ENCODE measurements at places on chromosomes 4 and X.

DNA sequence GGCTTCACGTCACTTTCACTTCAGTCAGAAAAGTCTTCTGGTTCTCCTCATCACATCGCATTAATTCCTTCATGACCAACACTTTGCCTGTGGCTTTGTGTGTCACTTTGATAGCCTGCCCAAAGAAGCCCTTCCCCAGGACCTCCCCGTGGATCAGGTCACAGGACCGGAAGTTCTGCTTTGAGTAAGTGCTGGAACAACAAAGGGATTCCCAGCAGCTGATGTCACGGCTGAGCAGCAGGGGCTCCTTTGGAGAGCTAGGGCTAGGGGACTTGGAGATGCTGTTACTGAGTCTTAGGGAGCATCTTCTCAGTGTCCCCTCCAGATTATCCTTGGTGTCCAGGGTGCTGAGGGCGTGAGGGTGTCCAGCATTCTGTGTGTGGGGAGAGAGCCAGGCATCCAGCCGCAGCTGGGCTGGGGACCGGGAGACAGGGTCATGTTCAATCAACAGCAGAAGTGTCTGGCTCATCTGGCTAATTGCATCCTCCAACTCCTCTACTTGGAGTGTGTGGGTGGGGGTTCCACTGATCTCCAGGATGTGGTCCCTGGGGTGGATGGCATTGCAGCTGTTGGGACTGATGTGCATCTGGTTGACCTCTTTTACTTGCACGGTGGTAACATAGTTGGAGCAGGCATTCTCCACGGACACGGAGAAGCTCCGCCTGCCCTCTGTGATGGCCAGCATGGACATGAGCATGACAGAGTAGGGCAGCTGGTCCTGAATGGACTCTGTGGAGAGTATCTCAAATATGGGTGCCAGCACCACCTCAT, 39.2 kb upstream of the ARHGAP6 start:
- no peak for DNase-seq

GRCh38 chrX:45794323-45794994, 593.8 kb upstream of the DIPK2B start:
- no peak for DNase-seq

DNA sequence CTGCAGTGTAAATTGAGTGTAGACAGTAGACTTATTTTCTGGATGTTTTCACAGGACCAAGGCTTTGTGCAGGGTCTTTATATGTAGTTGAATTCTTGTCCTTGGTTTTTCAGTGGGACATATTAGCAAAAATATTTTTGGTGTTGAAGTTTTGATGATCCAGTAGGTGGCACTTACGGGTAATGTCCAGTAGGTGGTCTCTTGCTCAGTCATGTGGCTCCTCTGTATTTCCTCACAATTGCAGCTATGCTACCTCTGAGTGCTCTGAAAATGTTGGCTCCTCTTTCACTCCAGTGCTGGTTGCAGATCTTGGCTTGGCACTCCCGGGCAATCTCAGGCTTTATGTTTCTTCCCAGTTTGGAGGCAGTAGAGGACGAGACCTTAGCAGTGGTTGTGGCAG, 419.8 kb upstream of the AMOT start:
- no peak for DNase-seq

- DNase-seq, result no peak
Measured at GRCh38 chrX:132393485-132393884, 95.4 kb downstream of the MBNL3 start.

DNA sequence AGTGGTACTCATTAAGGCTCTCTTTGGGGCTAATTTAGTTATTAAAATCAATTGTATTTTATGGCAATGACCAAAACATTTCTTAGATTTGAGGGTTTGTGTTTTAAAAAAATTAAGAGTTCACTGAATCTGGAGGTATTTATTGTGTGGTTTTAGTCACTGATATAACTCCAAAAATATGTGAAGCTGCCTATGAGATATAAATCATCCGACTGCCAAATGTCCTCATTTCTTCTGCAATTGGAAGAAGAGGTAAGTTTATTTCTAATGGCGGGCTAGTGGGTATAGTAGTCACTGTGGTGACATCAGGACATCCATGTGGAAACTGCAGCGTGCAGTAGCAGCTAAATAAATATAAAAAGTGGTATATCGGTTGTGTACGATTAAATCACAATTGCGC, 205.5 kb downstream of the MID1 start:
- no peak for DNase-seq

- DNase-seq, result no peak
Measured at GRCh38 chr4:11529625-11530201, 101.0 kb upstream of the HS3ST1 start.

- DNase-seq, result no peak
Measured at GRCh38 chr4:179843370-179843769, 2399.8 kb upstream of the TENM3 start.

GRCh38 chr4:174133551-174133950, 149.9 kb downstream of the FBXO8 start:
- DNase-seq, result no peak

GRCh38 chrX:155612312-155613224, at the start of gene TMLHE:
Gene TMLHE (minus strand): TSS chrX:155612952. CDS start chrX:155545276, 67,676 bp downstream.
- DNase-seq, result peak; percentile 15

DNA sequence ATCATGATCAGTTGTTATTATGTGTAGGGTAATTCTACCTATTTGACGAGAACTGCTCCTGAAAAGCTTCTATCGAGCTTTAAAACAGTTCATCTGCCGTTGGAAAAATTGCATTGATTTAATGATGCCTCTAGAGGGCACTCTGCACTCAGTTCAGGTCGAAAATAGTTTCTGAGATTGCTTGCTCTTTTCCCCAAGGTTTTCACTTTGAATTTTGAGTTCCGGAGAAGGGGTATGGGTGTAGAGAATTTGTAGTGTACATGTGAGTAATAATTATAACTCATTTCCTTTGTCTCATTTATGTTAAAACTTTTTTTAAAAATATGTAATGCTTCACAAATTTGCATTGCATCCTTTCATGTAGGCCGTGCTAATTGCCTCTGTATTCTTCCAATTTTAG, 28.4 kb upstream of the TNIP3 start:
- no peak for DNase-seq

- no peak for DNase-seq
Measured at GRCh38 chr4:33649015-33649414, 2595.3 kb downstream of the ARAP2 start.

DNA sequence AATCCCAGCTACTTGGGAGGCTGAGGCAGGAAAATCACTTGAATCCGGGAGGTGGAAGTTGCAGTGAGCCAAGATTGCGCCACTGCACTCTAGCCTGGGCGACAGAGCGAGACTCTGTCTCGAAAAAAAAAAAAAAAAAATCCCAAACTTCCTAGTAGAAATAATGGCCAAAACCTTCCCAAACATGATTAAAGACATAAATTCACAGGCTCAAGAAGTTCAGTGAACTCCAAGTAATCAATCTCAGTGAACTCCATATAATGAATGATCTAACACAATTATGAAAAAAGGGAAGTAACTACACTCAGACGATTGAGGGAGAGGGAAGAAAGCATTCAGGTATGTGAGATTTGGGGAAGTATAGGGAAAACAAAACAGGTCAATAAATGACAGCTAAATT, 6.5 kb downstream of the FUNDC1 start:
- no peak for DNase-seq

GRCh38 chr4:1512738-1513660, 106.8 kb upstream of the NKX1-1 start:
- DNase-seq, result no peak

DNA sequence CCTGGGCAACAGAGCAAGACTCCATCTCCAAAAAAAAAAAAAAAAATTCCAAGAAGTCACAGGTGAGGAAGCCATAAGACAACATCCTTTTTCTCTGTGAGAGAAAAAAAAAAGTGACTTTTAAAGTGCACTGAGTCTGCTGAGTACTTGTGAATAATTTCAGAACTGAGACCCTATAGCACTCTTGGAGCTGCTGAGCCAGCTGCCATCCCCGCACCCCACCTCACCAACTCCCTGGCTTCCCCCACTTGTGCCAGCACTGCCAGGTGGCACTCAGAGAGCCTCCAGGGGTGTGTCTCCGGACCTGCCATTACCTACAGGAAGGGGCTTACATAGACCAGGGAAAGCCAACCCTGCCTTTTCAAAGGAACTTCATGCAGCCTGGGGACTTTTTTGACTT, 39.2 kb upstream of the HS3ST1 start:
- no peak for DNase-seq

DNA sequence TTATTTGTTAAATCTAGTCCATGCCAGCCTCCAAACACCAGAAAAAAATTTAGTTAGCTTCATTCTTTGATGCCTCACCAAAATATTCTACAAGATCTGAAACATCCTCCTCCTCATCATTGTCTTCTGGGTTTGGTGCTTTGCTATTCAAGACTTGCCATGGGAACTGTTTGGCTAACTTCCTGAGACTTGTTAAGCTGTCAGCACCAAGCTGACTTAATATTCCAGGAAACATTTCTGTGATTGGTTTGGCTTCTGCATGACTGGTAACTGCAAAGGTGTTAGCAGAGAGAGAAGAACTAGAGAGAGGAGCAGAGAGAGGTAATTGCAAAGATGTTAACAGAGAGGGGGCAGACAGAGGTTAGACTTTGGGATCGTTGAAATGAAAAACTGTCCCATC, 101.3 kb downstream of the PALLD start:
- no peak for DNase-seq

DNA sequence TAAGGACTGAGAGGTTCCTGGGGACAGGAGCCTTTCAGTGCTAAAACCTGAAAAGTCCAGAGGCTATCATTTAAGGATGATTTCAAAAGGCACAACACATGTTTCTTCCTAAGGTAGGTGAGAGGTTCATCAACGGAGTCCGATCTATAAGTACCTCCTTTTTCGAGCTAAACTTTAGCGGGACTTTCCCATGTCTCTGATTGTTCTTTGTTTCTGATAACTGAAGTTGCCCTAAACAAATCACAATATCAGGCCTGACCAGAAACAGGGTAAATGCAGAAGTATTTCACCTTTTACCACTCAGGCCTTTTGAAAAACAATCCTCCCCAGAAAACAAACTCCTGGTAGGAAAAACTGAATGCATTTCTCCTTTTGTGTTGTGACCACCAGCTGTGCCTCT, 17.6 kb downstream of the PIR start:
- DNase-seq, result no peak

DNA sequence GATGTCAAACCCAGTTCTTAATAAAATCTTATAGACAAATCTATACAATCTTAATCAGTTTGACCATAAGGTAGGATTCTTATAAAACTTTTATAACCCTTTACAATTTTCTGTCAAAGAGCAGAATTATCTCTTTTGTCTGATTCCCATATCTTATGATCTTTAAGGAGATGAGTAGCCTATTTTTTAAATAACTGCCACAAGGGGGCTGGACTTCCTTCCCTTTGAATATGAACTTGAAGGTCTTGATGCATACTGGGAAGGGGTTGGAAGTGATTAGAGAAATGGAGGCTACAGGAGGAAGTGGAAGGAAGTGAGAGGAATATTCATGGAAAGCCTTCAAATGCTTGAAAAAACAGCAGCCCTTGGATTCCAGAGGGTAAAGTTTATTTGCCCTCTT, 111.1 kb downstream of the APOOL start:
- DNase-seq, result no peak

DNA sequence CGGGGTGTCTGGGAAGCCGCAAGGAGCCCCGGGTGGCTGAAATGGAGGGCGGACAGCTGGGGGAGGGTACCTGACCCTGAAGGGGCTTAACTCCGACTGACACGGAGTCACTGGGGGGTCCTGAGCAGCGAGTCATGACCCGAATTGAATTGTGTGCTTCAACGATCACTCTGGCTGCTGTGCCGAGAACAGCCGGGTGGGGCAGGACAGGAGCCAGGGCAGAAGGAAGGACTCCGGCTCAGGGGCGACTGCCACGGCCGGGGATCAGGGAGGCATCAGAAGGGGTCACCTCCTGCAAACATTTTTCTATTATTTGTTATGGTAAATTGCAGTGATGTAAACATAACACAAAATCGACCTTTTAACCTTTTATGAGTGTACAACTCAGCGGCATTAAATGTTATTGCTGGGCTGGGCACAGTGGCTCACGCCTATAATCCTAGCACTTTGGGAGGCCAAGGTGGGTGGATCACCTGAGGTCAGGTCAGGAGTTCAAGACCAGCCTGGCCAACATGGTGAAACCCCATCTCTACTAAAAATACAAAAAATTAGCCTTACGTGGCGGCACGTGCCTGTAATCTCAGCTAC, 21.6 kb downstream of the ZFYVE28 start:
- DNase-seq, result no peak

DNA sequence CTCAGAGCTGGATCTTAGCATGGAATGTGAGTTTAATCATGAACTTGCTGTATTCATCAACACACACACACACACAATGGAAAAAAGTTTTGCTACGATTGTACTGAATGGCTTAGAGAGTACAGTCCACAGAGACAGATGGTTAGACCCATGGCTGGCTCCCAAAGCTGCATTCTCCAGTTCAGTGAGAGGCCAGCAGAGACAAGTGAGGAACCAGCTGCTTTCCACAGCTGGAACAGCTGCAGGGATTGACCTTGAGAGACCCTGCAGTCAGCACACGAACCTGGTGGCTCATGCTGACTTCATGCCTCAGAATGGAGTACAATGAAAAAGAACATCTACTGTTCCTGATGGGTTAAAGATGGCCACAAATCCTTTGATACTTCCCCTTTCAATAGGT, 94.5 kb downstream of the DHX15 start:
- DNase-seq, result no peak
